Fibroblast of skin of back (primary cell): ENCODE measurements at places on chromosomes 12 and 14.

DNA sequence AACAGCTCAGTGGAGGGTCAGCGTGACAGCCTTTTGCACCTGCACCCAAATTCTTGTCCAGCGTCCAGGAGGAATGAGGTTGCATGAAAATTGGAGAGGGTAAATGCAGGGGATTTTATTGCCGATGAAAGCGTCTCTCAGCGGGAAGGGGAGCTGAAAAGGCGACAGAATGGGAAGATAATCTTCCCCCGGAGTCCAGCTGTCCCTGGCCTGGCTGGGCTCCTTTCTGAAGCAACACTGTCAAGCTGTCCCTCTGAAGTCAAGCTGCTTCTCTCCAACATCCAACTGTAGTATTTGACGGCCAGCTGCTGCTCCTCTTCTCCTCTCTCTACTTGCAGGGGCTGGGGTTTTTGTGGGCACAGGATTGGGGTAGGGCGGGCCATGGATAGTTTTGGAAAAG, 32.7 kb downstream of the NOPCHAP1 start:
- no peak for DNase-seq

GRCh38 chr14:103739793-103740501, 24.3 kb downstream of the ZFYVE21 start:
- DNase-seq, result no peak

DNA sequence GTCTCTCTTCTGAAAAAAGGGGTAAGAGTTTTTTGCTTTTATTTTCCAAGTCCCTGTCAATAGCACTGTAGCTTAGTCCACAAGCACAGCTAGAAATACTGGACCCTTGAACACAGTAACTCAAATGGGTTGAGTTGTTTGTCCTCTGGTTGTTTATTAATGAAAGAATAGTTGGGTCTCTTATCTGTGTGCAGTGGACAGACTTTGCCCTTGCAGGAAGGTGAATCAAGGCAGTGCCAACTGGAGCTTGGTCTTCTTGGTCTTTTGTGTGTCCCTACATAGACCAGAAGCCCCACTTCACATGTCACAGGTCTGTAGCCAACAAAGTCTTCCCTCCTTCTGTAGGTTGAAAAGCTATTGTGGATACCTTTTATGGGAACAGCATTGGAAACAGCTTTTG, 322.0 kb downstream of the AACS start:
- no peak for DNase-seq

DNA sequence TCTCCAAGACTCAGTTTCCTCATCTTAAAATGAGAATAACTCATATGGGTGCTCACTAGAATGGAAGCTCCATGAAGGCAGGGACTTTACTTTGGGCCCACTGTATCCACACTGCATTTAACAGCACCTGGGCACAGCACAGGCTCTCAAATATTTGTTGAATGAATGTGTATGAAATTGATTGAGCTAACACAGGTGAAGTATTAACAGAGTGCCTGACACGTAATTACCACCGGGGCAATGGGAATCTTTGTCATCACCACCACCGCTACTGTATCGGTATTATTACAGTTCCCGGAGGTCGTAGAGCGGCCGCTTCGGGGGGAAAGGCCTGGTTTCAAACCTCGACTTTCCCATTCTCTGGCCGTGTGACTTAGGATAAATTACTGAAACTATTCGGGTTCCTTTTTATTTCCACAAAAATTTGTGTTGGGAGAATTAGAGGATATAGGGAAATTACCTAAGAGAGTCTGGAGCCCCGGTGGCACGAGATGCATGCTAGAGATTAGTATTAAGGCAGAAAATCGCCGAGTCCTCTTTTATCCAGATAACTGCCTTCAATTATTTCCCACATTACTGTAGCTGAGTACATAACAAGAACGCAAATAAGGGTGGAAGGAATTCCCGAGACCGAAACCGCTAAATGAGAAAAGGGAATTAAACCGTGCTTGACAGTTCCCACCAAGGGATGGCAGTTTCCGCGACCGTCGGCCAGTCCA, 1.0 kb upstream of the RIC8B start:
- no peak for DNase-seq

DNA sequence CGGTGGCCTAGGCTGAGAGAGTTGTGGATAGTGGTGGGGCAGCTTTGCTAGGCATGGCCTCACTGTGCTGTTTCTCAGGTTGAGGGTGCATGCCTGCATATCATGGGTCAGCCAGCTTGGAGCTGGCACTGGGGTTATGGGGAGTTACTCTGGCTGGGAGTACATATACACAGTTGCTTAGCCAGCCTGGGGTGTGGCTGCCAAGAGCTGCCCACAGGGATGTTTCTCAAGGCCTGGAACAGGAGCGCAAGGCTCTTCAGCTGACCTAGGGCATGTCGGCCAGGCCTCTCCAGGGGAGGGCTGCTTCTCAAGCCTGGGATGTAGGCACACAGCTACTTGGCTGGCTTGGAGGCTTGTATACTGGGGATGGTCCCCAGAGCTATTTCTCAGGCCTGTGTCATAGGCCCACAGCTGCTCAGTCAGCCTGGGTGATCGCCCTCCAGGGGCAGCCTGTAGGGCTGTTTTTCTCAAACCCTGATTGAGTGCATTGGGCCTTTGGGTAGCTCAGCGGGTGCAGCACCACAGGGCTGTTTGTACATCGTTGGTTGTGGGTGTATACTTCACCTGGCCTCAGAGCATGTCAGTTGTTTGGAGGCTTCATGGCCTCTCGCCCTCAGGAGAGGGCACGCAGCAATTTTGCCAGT, 114.9 kb downstream of the METTL25 start:
- DNase-seq, result no peak

DNA sequence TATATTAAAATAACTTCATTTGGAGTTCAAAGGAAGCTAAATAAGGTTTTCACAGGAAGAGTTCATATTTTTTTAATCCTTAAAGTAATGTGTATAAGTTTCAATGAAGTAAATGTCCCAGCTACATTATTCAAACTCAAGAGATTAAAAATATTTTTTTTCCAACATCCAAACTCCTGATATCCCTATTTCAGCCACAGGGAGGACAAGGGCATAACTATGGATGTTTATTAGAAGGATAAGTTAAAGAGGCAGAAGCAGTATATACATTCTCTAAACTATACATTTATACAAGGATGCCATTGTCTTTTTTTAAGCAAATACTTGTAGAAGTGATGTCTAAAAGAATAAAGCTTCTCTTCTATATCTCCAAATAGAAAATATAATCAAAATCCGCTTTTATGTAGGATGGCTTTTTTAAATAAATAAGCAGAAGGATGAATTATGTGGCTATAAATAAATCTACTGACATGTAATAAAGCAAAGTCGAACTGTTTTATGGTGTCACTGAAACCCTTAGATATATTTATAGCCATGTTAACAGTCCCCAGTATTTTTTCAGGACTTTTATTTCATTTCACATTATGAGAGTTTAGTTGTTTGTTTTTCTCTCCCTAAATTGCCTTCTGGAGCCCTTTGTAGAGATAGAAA, 936.5 kb downstream of the DIO2 start:
- DNase-seq, result no peak

DNA sequence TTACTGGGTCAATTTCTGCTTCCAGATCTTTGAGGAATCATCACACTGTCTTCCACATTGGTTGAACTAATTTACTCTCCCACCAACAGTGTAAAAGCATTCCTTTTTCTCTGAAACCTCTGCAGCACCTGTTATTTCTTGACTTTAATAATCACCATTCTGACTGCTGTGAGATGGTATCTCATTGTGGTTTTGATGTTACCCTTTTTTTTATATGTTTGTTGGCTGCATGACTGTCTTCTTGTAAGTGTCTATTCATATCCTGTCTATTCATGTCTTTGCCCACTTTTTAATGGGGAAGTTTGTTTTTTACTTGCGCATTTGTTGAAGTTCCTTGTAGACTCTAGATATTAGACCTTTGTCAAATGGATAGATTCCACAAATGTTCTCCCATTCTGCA, 324.9 kb downstream of the NAV3 start:
- DNase-seq, result no peak

- no peak for DNase-seq
Observed at GRCh38 chr12:107619831-107620230, 65.8 kb upstream of the PWP1 start.

DNA sequence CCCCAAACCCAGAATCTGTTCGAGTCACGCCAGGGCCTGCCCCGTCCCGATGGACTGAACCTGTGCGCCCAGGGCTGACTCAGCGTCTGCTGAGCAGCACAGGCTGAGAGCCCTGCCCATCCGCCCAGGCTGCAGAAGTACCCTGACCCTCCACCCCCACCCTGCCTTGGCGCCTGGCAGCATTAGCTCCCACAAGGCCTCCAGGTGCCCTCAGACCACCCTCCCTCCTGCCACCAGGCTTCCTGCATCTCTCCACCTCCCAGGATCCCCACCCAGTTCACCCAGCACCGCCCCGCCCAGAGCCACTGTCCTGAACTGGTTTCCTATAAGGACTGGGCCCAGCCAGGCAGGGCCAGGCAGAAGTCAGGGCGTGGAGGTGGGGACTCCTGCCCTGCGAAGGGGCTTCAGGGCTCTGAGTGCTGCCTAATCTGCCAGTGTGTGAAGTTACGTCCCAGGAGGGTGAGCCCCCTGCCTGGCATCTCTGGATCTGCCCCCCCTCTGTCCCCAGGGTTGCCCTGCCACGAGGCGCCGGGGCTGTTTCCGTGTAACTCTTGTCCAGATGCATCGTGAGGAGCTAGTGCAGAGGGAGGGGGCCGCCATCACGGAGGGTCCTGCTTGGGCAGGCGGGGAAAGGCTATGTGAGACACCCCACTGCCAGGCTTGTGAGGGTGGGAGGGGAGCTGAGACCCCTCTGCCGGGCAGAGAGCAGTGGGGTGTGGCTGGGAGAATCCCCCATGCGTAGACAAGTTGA, 9.1 kb downstream of the ADSS1 start:
- DNase-seq, result no peak

GRCh38 chr14:61545726-61546455, 149.4 kb upstream of the HIF1A start:
- DNase-seq, result no peak
